ENCODE measurements at places on chromosomes 4 and X.

DNA sequence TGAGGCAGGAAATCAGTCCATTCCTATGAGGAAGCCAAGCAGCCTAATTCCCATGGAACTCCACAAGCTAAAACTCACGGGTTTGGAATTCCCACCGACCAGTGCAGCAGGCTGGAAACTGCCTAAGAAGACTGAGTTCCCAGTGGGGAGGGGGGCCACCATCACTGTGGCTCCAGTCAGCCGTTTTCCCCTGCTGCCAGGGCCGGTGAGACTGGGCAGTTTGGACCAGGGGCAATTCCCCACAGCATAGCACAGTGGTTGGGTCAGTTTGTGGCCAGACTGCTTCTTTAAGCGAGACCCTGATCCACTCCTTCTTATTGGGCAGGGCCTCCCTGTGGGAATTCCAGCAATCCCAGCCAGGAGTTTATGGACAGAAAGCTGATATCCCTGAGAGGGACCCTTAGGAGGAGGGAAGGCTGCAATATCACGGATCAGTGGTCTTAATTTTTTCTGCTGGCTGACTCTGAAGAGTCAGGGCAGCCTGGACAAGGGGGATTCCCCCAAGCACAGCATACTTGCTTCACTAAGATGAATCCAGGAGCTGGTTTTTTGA, 20.7 kb downstream of the PAGE5 start:
- no peak for DNase-seq

- DNase-seq = no peak
Observed at GRCh38 chr4:26400132-26400531, 79.3 kb downstream of the RBPJ start.

DNA sequence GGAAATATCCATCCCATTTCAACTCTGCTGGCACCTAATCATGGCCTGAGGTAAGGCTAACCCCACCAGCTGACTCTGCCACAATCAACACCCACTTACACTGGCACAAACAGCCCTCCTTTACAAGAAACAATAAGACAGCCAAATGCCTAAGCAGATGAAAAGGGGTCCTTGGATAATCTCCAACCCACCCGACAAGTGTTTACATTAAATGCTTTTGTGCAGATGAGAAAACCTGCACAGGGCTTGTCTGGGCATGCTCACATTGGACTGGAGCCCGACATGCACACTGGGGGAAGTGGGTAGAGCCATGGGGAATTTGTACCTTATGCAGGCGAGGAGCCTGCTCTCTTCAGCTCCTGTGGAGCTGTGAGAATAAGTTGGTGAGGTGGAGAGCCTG, 138.9 kb upstream of the ITM2A start:
- no peak for DNase-seq

- DNase-seq = no peak
Observed at GRCh38 chr4:42610941-42611340, 46.0 kb downstream of the ATP8A1 start.

DNA sequence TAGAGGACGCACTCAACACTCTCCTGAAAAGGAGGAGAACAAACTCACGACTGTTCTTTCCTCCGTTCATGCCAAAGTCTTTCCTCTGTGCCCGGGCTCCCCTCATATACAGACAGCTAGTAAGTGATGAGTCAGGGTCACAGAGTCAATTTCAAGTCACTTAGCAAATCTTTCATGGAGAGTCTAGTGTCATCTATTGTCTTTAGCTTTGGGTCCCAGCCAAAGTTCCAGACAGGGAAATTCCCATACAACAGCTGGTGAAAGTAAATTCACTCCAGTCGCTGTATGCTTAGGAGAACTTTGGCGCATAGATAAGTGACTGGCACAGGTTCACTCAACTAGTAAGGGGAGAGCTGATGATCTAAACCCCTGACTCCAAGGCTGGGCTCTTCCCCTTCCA, 226.5 kb downstream of the MID1 start:
- no peak for DNase-seq

- peak; percentile 71 for DNase-seq
Observed at GRCh38 chrX:65690057-65690855, 22.8 kb downstream of the MSN start.

GRCh38 chr4:130053723-130054122, 957.8 kb downstream of the C4orf33 start:
- DNase-seq = no peak

Data from suppressor macrophage treated with lipopolysaccharide for 4 hours (primary cell).